Putamen (tissue), 1 donor: ENCODE measurements at places on chromosomes 6 and 20.
A peak's percentile ranks its signal among the peaks of the same experiment; 100 is the strongest.

- no peak for DNase-seq
Observed at GRCh38 chr6:154938221-154938580, 56.9 kb upstream of the TIAM2 start.

- no peak for DNase-seq
Observed at GRCh38 chr20:21901470-21902275, 196.2 kb downstream of the PAX1 start.

DNA sequence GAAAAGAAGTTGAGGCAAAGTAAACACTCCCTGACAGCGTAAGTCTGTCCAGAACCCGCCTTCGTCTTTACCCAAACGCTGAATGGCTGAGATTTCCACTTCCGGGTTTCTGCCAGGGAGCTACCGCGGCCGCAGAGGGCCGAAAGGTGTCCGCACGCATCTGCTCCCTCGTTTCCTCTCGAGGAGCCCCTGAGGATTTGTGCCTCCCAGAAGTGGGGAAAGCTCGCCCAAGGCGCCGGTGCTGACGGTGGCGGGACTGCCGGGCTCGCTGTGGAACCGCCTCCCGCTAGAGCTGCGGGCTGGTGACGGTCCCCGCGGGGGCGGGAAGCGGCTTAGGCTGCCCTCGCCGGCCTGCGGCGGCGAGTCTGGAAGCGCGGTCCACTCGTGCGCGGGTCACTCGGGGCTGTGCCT, 1760.2 kb upstream of the DEFB115 start:
- DNase-seq = peak; percentile 7

DNA sequence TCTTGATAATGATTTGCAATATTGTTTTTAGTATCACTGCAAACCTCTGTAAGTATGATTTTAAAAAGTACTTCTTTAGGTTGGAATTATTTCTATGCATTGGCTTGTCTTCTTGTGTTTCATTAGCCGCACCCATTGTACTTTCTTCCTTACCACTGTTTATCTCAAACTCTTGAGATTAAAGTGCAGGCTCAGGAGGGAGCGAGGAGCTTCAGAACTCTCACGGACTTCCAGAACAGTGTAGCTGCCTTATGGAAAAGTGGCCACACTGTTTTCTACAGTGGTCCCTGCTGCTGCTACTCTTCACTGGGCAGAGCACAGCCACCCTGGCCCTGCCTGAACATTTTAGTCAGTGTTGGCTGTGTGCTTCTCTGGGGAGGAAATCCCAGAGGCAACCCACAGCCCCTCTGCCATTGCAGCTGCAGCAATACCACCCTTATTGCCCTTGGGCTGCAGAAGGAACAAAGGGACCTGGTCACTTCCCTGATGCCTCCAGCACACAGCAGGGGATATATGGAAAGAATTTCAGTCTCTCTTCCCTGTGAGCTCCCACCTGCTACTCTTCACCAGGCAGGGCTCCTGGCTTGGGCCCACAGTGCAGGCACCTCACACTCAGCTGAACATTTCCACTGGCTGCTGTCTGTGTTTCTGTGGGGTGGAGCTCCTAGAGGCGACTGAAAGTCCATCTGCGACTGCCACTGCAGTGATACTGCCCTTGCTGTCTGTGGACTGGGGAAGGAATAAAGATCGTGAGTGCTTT, 91.7 kb upstream of the MAP3K4 start:
- DNase-seq = no peak

GRCh38 chr20:10611357-10611756, 62.4 kb downstream of the JAG1 start:
- no peak for DNase-seq

- DNase-seq = no peak
Observed at GRCh38 chr20:5967469-5967868, 17.0 kb downstream of the MCM8 start.
